ENCODE measurements at places on chromosomes 1 and 21.

DNA sequence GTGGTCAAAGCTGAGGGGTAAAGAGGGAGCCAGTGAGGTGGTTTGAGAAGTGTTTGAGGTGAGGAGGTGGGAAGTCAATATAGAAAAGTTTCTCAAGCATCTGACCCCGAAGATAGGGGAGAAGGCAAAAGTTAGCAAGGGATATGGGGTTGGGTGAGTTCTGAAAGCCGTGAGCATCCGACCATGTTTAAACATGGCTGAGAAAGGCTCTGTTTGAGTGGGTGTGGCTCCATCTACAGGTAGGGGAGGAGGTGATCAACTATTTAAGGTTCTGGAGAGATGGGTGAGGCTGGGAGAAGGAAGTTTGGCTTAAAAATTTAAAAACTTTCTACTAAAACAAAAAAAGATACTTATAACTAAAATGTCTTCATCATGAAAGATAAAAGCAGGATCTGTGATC is 273.8 kb downstream of the KCNJ6 start:
- no peak for DNase-seq

DNA sequence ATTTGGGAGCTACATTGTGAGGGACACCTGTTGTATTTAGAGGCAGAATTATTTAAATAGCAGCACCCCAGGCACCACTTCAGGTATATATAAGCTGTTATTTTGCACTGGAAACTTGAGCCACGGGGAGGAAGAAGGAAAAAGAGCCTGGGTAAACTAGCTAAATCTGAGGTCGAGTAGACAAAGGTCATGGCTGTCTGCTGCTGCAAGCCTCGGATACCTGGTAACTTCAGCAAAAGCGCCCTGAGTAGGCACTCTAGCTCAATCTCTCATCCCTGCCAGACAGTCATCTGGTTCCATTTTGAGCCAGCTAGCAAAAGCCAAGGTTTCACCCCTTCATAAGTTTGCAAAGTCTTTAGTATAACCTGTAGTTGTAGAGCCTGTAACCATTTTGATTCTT is 101.9 kb upstream of the ZNF644 start:
- no peak for DNase-seq

DNA sequence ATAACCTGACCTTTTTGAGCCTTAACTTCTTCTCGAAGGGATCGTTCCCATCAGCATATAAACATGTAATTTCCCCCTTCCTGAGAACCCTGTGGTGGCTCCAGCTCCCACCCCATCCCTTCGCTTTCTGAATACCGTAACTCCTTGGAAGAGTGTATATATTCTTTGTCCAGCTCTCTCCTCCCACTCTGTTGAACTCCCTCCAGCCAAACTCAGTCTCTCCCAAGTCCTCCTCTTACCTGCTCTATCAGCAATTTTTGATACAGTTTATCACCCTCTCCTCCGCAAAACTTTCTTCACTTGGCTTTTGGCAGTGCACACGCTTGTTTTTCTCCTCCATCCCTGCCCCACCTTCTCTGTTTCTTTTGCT is 109.9 kb upstream of the SLC25A33 start:
- no peak for DNase-seq

GRCh38 chr1:26164036-26164860 is 4.5 kb downstream of the C1orf232 start:
- DNase-seq, result no peak

DNA sequence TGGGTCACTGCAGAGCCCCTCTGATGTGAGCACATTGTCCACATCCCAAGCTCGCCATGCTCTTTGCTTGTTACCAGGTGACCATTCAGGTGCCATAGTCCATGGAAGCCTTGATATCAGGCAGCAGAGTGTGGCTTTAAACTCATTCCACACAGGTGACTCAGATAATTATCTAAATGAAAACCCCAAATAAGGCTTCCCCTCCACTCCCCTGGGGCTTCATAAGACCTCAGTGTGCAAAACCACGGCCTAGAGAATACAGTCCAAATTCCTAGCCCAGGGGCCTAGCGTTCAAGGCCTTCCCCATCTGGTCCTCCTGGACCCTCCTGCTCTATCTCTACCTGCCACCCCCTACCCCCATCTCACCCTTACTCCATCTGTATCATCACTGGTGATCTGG is 97.1 kb downstream of the ARHGEF10L start:
- DNase-seq, result no peak

DNA sequence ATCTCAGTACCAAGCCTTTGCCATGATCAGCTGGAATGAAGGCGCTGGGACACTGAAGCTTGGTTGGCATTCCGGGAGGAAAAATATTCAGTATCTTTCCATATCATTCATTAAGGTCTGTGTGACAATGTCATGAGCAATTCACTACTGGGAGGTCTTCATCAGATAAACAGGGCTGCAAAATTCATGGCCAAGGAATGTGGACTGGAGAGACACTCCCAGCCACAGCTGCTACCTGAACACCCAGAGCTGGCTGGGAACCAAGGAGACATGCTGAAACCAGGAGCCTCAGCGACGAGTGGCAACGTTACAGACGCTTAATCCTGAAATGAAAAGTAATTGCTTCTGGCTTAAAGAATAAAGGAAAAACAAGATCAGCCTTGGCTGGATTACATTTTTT is 30.6 kb upstream of the DDAH1 start:
- DNase-seq, result no peak

GRCh38 chr1:196546272-196547111 is 61.7 kb downstream of the KCNT2 start:
- no peak for DNase-seq

GRCh38 chr1:91842563-91842962 is 43.4 kb downstream of the TGFBR3 start:
- DNase-seq, result no peak

GRCh38 chr1:219365451-219365850 is 191.8 kb downstream of the LYPLAL1 start:
- no peak for DNase-seq

DNA sequence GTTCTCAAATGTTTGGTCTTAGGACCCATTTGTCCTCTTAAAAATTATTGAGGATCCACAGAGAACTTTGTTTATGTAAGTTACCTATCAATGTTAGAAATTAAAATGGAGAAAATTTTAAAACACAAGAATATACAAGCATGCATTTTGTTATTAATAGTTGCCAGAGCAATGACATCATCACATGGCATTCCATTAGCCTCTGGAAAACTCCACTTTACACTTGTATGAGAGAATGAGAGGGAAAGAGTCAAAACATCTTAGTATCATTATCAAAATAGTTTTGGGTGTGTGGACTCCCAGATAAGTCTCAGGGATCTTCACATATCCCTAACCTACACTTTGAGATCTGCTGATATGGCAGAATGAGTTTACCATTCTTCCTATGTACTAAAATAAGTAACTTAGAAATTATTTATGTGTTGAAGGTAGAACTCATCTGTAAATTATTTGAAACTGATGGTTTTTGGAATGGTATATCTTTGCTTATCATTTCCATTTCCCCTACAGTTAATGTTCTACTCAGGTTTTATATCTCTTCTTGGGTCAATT is 48.8 kb downstream of the RNF220 start:
- DNase-seq, result no peak

GRCh38 chr1:101290119-101290921 is 53.5 kb downstream of the S1PR1 start:
- no peak for DNase-seq

DNA sequence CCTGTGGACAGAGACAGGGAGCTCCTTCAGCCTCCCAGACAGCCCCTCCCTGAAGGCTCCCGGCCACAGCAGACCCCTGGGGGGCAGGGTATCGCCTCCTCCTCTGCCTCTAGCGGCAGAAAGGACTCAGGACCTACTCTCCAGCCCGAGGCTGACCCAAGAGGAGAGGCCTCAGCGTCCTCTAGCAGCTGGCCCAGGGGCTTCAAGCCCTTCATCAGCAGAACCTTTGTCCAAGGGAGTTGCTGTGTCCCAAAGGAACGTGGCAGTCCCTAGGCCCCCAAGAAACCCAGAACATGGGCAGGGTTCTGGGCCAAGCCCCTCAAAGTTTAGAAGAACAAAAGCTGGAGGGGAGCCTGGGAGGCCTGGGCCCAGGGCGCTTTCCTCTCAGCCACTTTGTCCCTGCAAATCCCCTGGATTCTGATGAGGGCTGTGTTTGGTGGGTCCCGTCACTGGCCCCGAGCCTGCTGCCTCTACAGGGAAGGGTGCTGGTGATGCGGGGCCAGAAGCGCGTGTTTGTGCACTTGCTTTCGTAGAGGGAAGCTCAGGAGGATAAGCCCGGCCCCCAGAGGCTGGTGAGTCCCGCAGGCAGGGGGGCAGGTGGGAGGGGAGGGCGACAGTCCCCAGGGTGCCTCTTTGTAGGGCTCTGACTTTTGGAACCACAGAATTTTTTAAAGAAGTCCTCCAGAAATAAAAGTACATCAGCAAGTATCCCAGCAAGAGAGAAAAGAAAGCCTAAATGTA is 13.3 kb downstream of the ITGB2 start:
- no peak for DNase-seq

- DNase-seq, result peak; percentile 63
These were observed 161.1 kb upstream of the COL6A1 start for GRCh38 chr21:45820171-45821091.

GRCh38 chr1:46128344-46128743 is 4.1 kb downstream of the PIK3R3 start:
- no peak for DNase-seq

DNA sequence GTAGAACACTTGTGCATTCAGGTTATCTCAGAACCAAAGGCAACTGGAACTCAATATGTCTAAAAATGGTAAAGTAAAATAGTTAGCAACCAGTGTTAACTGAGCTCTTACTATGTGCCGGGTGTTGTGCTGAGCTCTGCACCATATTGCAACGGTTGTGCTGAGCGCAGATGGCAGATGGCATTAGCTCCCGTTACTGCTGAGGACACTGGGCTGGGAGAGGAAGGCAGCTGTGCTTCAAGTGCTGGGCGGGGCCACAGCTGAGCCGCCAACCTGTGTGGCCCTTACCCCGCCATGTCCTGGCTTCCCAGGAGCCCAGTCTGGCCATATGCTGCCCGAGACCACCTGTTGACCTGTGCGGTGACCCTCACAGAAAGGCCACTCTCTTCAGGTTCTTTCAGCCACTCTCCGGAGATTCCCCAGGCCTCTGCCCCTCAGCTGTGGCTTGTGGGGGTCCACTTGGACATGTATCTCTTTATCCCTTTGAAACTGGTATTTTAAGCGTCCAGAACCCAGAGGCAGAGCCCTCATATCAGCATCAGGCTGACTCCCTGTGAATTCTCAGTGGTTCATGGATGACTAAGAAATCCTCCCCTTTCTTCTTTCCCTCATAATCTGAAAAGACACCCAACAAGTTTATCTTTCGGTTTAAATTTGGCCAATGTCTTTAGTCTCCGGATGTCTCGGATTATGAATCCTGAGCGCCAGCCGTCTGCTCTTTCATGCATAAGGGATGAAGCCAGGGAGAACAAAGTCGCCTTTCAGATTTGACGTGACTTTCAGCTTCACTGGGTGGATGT is 26.4 kb downstream of the LDLRAP1 start:
- no peak for DNase-seq

DNA sequence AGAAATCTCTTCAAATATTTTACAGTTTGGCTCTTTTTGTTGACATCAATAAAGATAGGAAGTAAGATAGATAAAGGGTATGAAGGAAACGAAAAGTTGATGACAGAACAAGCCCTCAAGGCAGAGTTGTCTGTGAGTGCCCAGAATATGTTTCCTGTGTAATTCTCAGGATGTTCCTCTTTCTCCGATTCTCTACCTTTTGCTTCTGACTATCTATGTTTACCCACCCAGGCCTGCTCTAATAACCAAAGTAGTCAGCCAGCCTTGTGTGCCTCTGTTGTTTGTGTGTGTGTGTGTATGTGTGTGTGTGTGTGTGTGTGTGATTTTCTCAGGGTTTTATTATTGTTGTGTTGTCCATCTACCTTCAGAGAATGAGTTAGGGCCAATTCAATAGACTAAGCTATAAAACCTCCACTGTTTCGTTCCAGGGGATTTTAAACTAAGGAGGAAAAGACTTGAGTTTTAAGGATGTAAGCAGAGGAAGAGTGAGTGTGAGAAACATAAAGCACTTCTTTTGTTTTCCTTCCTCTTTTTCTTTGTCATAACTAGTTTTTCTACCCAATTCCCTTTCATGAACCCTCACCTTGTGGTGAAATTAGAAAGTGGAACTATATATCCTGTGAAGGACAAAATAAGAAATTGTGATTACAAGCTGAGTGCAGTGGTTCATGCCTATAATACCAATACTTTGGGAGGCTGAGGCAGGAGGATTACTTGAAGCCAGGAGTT is 627.4 kb upstream of the NR5A2 start:
- no peak for DNase-seq

DNA sequence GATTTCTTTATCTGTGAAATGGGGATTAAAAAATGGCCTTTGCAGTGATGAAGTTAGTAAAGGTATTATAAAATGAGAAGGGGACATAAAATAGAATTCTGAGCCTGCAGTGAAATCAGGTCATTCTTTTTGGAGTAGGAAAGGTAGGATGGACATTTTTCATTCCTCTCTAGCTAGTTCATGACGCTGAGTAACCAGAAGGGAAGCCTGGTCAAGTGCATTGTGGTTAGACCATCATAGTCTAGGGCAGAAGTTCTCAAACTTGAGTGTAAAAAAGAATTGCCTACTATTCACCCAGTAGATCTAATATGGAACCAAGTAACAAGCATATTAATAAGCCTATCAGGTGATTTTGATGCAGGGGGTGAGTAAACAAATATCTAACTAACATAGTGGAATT is 50.8 kb downstream of the TGFB2 start:
- DNase-seq, result no peak

- no peak for DNase-seq
These were observed 291.8 kb upstream of the CAMK1G start for GRCh38 chr1:209291715-209292114.

- DNase-seq, result no peak
These were observed 71.7 kb upstream of the ZBTB18 start for GRCh38 chr1:243979396-243979795.

DNA sequence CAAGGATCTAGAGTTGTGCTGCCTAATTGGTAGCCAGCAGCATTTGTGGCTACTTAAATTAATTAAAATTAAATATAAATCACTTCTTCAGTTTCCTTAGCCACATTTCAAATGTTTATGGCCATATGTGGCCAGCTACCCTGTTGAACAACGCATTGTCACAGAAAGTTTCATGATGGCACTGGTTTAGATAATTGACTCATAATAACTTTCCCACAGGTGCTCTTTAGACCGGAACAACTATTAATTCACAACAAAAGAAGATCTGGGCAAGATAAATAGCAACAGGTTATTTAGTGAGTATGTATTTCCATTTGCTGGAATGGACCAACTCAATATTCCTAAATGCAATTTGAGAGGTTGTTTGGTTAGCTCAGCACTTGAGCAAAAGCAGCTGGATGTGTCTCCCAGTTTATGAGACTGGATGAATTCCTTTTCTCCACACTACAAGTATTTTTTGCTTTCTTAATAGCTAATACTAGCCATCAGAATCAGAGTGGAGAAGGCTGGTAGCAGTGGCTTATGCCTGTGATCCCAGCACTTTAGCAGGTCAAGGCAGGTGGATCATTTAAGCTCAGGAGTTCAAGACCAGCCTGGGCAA is 3.7 kb upstream of the AMIGO1 start:
- no peak for DNase-seq

DNA sequence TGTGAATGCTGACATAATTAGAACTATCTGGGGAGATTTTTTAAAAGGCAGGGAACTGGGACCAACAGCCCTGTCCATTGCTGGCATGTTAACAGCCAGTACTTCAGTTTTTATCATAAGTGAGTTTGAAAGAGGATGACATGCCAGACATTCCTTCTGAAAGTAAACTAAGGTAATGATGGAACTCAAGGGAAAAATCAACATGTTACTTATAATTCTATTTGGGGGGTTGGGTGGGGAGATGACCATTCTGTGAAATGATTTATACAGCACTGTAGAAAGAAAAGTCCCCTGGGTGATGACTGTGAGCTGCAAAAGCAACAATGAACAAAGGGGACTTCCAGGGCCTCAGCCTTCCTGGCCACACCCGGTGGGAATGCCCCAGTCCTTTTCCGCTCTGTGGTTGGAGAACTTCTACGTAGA is 5.4 kb upstream of the LAMC2 start:
- no peak for DNase-seq

- DNase-seq, result no peak
These were observed 27.5 kb downstream of the UBASH3A start for GRCh38 chr21:42431196-42431595.

Data from NCI-H1048 (cell line).